NCI-H748 treated with DMSO at 0.1 percent for 48 hours (cell line): ENCODE measurements at places on chromosomes 4 and X.

DNA sequence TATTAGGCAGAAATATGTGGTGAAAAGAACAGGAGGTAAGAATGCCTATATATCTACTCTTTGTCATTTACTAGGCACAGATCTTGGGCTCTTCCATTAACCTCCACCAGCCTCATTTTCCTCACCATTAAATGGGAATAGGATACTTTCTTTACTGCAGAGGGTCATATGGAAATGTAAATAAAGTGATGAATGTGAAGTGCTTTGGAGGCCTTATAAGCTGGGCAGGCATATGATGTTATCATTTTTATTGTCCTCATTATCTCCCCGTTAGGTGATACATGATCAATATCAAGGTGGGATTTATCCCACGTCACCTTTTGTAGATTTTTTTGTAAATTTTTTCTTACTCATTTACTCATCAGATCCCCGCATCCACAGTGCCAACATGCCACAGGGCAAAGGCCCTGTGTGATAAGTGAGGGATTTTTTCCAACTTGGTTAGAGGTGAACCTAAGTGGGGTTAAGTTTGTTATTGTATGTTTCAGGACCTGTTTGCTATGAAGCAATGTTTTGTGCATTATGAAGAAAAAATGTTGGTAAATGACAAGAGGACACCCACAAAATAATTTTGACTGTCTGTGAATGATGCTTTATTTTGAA lies 107.8 kb downstream of the SLC4A4 start:
- DNase-seq, result no peak

DNA sequence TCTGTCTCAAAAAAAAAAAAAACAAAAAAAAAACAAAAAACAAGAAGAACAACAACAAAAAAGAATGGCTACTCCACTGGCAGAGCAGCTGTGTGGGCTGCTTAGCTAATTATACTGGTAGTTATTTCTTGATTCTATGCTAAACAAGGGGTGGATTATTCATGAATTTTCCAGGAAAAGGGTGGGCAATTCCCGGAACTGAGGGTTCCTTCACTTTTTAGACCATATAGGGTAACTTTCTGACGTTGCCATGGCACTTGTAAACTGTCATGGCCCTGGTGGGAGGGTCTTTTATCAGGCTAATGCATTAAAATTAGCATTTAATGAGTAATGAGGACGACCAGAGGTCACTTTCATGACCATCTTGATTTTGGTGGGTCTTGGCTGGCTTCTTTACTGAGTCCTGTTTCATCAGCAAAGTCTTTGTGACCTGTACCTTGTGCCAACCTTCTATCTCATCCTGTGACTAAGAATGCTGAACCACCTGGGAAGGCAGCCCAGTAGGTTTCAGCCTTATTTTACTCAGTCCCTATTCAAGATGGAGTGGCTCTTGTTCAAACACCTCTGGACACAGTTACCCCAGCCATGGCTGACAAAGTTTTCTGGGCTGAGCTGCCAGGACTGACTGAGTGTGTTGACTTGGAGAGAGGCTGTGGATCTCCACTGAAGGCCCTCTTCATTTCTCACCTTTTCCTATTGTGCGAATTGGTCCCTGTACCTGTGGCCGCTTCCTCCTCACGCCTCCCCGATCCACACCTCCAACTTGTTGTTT lies 1.3 kb upstream of the OCIAD2 start:
- no peak for DNase-seq

DNA sequence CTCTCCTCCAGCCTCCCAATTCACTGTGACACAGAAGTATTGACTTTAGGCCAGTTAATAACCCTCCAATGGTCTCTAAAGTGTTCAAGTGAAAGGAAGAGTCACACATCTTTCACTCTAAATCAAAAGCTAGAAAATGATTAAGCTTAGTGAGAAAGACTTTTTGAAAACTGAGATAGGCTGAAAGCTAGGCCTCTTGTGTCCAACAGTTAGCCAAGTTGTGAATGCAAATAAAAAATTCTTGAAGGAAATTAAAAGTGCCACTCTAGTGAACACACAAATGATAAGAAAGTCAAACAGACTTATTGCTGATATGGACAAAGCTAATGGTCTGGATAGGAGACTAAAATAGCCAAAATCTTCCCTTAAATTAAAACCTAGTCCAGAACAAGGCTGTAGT lies 687.2 kb downstream of the TRIML1 start:
- no peak for DNase-seq

DNA sequence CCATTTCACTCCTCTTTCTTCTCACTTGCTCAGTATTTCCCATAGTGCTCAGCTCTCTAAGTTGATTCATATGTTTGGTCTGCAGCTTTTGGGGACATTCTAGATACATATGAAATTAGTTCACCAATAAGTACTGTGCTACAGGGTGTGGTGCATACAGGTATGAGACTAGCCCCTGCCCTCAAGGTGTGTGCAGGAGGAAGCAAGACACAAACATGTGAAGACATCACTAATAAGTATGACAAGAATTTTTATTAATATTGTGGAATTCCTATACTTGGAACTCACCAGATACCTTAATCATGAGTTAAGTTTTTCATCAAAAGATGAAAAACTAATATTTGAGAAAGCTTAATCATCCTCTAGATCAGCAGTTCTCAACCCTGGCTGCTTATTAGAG lies 505.2 kb downstream of the ZNF674 start:
- no peak for DNase-seq

DNA sequence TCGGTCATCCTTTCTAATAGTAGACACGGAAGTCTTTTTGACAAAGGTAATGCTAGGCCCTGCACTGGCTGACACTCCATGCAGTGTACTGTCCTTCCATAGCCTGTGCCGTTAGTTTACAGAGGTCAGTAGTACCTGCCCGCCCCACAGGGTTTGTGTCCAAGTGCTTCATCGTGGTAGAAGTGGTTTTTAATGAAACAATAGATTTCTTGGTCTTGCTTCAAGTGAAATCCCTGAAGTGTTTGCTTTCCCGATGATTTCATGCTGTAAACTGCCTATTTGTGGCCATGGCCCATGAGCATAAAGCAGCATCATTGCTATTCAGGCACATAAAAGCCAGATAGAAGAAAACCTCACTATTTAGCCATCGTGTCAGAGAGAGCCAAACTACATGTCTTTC lies 139.3 kb downstream of the GPR143 start:
- no peak for DNase-seq

DNA sequence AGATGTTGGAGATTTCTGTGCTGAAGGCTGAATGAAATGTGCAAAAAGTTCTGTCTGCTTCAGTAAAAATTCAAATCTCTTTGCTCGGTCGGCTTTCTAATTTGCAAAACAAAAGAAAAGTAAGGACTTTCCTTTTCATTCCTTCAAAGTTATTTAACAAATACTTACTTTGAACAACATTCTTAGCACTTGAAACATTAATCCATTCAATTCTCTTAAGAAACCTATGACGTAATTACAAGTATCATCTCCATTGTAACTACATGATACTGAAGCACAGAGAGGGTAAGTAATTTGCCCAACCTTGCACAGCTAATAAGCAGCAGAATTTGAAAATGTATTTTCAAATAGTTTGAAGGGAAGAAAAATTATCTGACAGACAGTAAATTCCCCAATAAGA lies 6.9 kb downstream of the SMARCA1 start:
- no peak for DNase-seq

GRCh38 chr4:72375073-72375736 lies 193.8 kb downstream of the ADAMTS3 start:
- DNase-seq, result no peak
